ENCODE measurements at places on chromosomes 5 and 9.

DNA sequence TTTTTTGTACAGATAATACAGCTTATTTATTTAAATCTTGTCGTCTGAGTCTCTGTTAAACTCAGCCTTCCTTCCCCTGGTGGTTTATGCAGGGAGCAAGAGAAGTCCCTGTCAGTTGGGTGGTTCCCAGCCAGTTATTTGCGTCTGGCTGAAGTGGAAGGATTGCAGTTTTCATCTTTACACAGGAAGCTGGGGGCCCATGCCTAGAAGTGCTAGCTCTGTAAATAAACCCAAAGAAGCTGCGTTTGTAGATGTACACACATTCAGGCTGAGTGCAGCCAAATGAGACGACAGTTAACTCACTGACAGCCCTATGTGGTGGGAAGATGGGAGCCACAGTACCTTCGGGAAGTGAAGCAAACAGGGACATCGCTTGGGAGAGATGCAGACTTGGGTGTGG is 122.1 kb downstream of the SAXO1 start:
- no peak overlapping the region for H3K27ac ChIP-seq
- H3K27me3 ChIP-seq: peaks cover 1% of the 10 kb centered on the region
- no peak for DNase-seq
- no peaks in the 10 kb centered on the region for H3K4me1 ChIP-seq
- no peak overlapping the region for H3K4me3 ChIP-seq

DNA sequence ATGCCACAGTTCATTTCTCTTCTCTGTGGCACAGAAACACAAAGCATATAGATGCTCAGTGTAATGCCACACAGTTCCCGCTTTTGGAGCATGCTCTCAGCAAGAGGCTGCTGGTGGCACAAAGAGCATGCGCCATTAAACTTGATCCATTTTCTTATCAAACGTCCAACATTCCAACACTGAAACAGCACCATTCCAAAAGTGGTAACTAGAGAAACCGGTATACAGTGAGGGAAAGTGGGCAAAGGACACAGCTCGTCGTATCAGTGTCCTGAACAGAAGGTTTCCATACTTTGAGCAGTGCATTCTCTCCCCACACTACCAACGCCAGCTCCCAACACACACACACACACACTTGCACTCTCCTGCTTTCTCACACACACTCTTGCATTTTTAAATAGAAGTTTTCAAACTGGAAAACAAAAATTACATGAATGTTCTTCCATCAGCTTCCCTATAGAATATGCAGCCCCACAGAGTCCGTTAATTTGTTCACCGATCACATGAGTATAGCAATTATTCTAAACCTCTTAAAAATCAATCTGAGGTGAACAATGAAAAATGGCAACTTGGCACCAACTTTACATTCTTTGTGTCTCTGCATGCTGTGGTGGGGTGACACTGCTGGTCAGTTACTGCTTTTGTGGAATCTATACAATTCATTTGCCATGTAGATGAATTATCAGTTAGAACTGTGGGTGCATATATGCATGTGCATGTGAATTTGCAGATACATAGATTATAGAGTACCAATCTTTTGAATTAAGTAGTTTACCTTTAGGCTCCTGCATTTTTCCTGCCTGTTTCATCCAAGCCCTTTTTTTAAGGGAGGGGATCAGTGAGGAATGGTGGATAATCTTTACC is 5.7 kb downstream of the NFIB start:
- H3K4me3 ChIP-seq: no peak overlapping the region
- H3K36me3 ChIP-seq: peaks cover under 1% of the 10 kb centered on the region
- peaks cover 5% of the 10 kb centered on the region for H3K4me1 ChIP-seq

GRCh38 chr5:74384851-74385250 is 255.7 kb downstream of the ENC1 start:
- DNase-seq: no peak
- H3K4me3 ChIP-seq: no peak overlapping the region
- H3K27me3 ChIP-seq: peaks cover 12% of the 10 kb centered on the region

GRCh38 chr9:75051285-75051684 is 23.2 kb upstream of the CARNMT1 start:
- no peak overlapping the region for H3K27ac ChIP-seq
- DNase-seq: no peak
- H3K4me1 ChIP-seq: no peaks in the 10 kb centered on the region
- H3K27me3 ChIP-seq: no peaks in the 10 kb centered on the region
- H3K36me3 ChIP-seq: no peaks in the 10 kb centered on the region

All from activated CD8-positive, alpha-beta T cell treated with anti-CD3 and anti-CD28 coated beads for 36 hours (primary cell).